ENCODE measurements at places on chromosomes 5 and 9. TPM values are rescaled to one million over a fixed set of nuclear protein-coding genes. Genes with fewer than 3 reads are reported as not detected.
A peak's percentile ranks its signal among the peaks of the same experiment; 100 is the strongest.

- H3K27me3 ChIP-seq, result no peaks in the 10 kb centered on the region
- no peak overlapping the region for H3K4me3 ChIP-seq
- H3K36me3 ChIP-seq, result no peaks in the 10 kb centered on the region
- no peak for DNase-seq
- H3K27ac ChIP-seq, result no peak overlapping the region
- H3K4me1 ChIP-seq, result no peaks in the 10 kb centered on the region
These were observed 247.9 kb downstream of the MSX2 start for GRCh38 chr5:174972291-174972690.

DNA sequence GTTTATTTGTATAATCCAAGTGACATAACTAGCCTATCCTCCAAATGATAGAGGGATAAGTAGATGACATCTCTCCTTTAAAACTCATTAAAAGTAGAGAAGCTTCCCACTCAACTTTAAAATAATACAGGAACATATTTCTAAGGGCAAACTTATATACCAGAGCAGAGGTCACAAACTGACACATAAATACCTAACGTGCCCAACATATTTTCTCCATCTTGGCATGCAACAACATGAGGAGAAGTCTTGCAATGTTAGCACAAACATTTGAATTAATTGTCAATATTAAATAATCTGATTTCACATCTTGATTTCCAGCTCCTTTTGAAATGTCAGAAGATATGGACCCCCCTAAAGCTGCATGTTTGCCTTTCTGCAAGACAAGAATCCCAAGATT, 335.0 kb downstream of the DEPDC1B start:
- H3K36me3 ChIP-seq, result no peaks in the 10 kb centered on the region
- H3K4me1 ChIP-seq, result no peaks in the 10 kb centered on the region
- no peak overlapping the region for H3K4me3 ChIP-seq
- H3K27ac ChIP-seq, result no peak overlapping the region
- no peak for DNase-seq

- DNase-seq, result no peak
- peak overlapping the region; percentile 77 for H3K27ac ChIP-seq
- H3K4me3 ChIP-seq, result peak overlapping the region; percentile 92
- no peaks in the 10 kb centered on the region for H3K27me3 ChIP-seq
These were observed 652 bp upstream of the TMEM161B start for GRCh38 chr5:88269222-88269771.

GRCh38 chr9:137025517-137025966, 2.5 kb downstream of the ABCA2 start:
- H3K4me1 ChIP-seq, result peaks cover 7% of the 10 kb centered on the region
- no peak overlapping the region for H3K4me3 ChIP-seq
- H3K27me3 ChIP-seq, result peaks cover 15% of the 10 kb centered on the region
- H3K27ac ChIP-seq, result no peak overlapping the region
- H3K36me3 ChIP-seq, result no peaks in the 10 kb centered on the region

DNA sequence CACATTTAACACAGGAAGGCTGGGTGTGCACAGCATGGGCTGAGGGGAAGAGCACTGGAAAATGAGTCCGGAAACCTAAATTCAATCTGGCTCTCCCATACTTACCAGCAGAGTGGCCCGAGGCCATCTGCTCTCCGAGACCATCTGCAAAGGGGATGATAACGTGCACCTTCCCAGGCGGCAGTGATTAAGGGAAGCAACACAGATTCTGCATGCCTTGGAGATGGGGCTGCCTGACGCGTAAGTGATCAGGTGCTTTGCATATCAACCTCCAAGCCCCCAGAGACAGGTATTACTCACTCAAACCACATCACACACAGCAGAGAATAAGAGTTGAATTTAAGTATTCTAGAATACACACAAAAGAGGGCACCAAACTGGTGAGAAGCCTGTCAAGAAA, 9.1 kb downstream of the EPB41L4B start:
- H3K27me3 ChIP-seq, result no peaks in the 10 kb centered on the region
- H3K4me3 ChIP-seq, result no peak overlapping the region
- H3K27ac ChIP-seq, result no peak overlapping the region
- no peaks in the 10 kb centered on the region for H3K36me3 ChIP-seq

GRCh38 chr5:31133488-31133887, 60.0 kb upstream of the CDH6 start:
- DNase-seq, result no peak
- no peak overlapping the region for H3K4me3 ChIP-seq
- no peaks in the 10 kb centered on the region for H3K36me3 ChIP-seq
- H3K4me1 ChIP-seq, result peaks cover 6% of the 10 kb centered on the region
- H3K27ac ChIP-seq, result no peak overlapping the region

DNA sequence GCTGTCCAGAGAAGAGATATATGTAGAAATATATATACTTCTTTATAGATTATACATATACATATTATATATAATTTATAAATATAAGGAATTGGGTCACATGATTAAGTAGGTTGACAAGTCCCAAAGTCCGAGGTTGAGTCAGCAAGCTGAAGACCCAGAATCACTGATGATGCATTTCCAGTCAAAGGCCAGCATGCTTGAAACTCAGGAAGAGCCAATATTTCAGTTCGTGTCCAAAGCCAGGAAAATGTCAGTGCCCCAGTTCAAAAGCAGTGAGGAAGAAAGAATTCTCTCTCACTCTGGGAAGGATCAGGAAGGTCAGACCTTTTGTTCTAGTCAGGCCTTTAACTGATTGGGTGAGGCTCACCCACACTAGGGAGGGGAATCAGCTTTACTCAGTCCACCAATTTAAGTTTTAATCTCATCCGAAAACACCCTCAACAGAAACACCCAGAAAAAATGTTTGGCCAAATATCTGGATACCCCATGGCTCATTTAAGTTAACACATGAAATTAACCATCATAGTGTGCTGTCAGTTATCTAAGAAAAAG, 42.0 kb upstream of the LVRN start:
- H3K4me1 ChIP-seq, result no peaks in the 10 kb centered on the region
- H3K27ac ChIP-seq, result no peak overlapping the region
- H3K4me3 ChIP-seq, result no peak overlapping the region
- H3K27me3 ChIP-seq, result no peaks in the 10 kb centered on the region
- DNase-seq, result no peak
- no peaks in the 10 kb centered on the region for H3K36me3 ChIP-seq

- no peak overlapping the region for H3K27ac ChIP-seq
- H3K4me3 ChIP-seq, result no peak overlapping the region
- DNase-seq, result no peak
- H3K27me3 ChIP-seq, result no peaks in the 10 kb centered on the region
- no peaks in the 10 kb centered on the region for H3K4me1 ChIP-seq
These were observed 69.9 kb upstream of the NMUR2 start for GRCh38 chr5:152474961-152475360.

- H3K4me1 ChIP-seq, result peaks cover 13% of the 10 kb centered on the region
- H3K27ac ChIP-seq, result no peak overlapping the region
- no peak overlapping the region for H3K4me3 ChIP-seq
- no peaks in the 10 kb centered on the region for H3K36me3 ChIP-seq
These were observed 328.4 kb downstream of the ARHGEF28 start for GRCh38 chr5:73954381-73954780.

- peaks cover 68% of the 10 kb centered on the region for H3K27me3 ChIP-seq
- DNase-seq, result no peak
- no peaks in the 10 kb centered on the region for H3K36me3 ChIP-seq
- no peak overlapping the region for H3K4me3 ChIP-seq
- no peaks in the 10 kb centered on the region for H3K4me1 ChIP-seq
These were observed 3.0 kb upstream of the FAM78A start for GRCh38 chr9:131279196-131279862.

- H3K27me3 ChIP-seq, result no peaks in the 10 kb centered on the region
- no peak for DNase-seq
- H3K4me3 ChIP-seq, result no peak overlapping the region
These were observed 220.7 kb upstream of the TMEM161B start for GRCh38 chr5:88489364-88489763.

- H3K27ac ChIP-seq, result no peak overlapping the region
- H3K4me3 ChIP-seq, result no peak overlapping the region
- no peaks in the 10 kb centered on the region for H3K36me3 ChIP-seq
- peaks cover 22% of the 10 kb centered on the region for H3K27me3 ChIP-seq
- DNase-seq, result no peak
These were observed 15.2 kb downstream of the FOXD1 start for GRCh38 chr5:73433272-73433981.

GRCh38 chr5:170144286-170145023, 38.8 kb downstream of the FOXI1 start:
- H3K27me3 ChIP-seq, result no peaks in the 10 kb centered on the region
- no peaks in the 10 kb centered on the region for H3K36me3 ChIP-seq
- H3K4me1 ChIP-seq, result no peaks in the 10 kb centered on the region

GRCh38 chr5:11904265-11904906, at the start of gene CTNND2:
TSS of gene CTNND2 (minus strand) at chr5:11904446. CDS start at chr5:11903853, 593 bp downstream.
- DNase-seq, result no peak
- no peak within 1 kb of the TSS for H3K27ac ChIP-seq
- no peaks in the 10 kb centered on the region for H3K4me1 ChIP-seq
- peaks cover 33% of the 10 kb centered on the region for H3K27me3 ChIP-seq
- H3K36me3 ChIP-seq, result no peaks in the 10 kb centered on the region

GRCh38 chr5:150575745-150576448, 64.6 kb upstream of the SYNPO start:
- H3K4me3 ChIP-seq, result no peak overlapping the region
- DNase-seq, result no peak
- no peaks in the 10 kb centered on the region for H3K4me1 ChIP-seq
- no peaks in the 10 kb centered on the region for H3K36me3 ChIP-seq
- no peak overlapping the region for H3K27ac ChIP-seq

GRCh38 chr5:12460493-12461261, 556.4 kb upstream of the CTNND2 start:
- no peak for DNase-seq
- H3K4me3 ChIP-seq, result no peak overlapping the region
- no peaks in the 10 kb centered on the region for H3K4me1 ChIP-seq
- no peaks in the 10 kb centered on the region for H3K27me3 ChIP-seq

DNA sequence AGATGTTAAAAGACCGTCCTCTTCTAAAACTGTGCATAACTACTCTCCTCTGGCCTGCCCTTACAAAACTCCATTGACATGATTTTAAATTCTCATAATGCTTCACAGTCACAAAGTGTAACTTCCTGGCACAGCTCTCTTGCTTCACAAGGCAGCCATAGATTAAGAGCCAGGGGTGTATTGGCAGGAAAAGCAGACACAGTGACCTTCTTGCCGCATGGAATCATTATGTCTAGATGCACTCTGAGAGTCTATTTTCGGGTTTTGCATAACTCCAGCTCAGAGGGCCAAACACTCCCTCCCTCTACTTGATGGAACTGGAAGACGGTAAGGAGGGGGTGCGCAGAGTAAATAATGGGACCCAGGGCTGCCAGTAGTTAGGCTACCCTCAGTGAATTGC, 110.1 kb downstream of the MARCHF3 start:
- H3K4me1 ChIP-seq, result no peaks in the 10 kb centered on the region
- H3K27ac ChIP-seq, result no peak overlapping the region
- H3K27me3 ChIP-seq, result no peaks in the 10 kb centered on the region

DNA sequence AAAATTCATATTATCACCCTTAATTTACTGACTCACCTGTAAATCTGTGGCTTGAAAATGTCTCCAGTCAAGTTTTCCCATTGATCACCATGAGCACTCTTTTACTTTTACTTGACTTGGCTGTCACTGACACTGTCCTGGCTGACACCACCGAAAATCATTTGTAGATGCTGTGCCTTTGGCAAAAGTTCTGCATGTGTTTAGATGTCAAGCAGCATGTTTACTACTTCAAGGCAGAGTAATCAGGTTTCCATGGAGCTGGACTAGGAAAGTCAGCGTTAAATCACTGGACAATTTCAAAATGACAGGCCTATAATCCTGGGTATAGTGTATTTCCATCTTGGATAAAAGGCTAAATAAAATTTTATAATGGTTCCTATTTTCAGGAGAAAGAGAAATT, 1530.6 kb upstream of the CDH6 start:
- H3K4me1 ChIP-seq, result no peaks in the 10 kb centered on the region
- no peaks in the 10 kb centered on the region for H3K27me3 ChIP-seq
- no peak overlapping the region for H3K27ac ChIP-seq

DNA sequence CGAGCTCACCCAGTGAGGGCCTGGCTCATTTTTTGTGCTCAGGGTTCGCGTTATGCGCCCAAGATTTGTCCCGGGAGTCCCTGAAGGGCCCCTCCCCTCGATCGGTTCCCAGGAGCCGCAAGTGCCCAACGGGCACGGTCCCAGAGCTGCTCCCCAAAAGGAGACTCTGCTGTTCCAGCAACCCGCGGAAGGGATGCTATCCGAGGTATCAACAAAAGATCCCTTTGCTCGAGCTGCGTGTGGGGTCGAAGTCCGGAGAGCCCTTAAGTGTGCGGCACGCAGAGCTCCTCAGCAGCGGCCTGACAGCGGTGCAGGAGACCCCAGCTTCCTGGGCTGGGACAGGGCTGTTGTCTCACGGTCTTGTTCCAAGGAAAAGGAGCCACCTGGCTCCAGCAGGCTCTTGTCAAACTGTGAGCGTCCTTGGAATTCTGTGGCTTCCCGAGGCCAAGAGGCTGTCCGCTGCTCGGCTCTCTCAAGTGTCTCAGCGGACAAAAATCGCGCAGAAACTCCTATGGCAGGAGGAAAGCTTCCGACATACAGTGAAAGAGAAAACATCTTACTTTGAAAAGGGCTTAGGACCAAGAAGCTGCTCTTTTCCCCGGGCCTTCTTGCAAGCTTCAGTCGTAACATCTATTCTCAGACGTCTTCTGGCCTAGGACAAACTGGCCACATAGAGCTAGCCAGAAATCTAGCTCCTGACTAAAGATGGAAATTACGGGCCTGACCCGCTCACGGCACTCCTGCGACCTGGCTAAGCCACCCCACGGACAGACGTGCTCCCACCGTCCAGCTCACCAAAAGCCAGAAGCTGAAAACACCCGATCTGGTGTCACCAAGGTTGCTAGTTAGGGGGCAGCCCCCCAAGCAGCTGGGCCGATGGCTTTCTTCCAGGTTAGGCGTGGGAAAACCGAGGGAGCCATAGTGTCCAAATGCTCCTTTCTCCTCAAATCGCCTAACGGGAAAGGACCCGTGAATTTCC, 2.6 kb upstream of the FOXB2 start:
- no peak overlapping the region for H3K4me3 ChIP-seq
- H3K27me3 ChIP-seq, result peaks cover 96% of the 10 kb centered on the region

Gene FAM163B
- polyA plus RNA-seq, result not detected

Gene ARL14EPL
- not detected for polyA plus RNA-seq

Gene TNFSF8
- not detected for polyA plus RNA-seq

Gene MTRR
- polyA plus RNA-seq, result 45.5 TPM

Gene PCDHGA7
- polyA plus RNA-seq, result 0.14 TPM

Gene SETX
- polyA plus RNA-seq, result 19.7 TPM

Gene OR1J2
- not detected for polyA plus RNA-seq

Gene CER1
- polyA plus RNA-seq, result not detected
